ENCODE measurements at places on chromosomes 11 and 22. TPM values are rescaled to one million over a fixed set of nuclear protein-coding genes. Genes with fewer than 3 reads are reported as not detected.
A peak's percentile ranks its signal among the peaks of the same experiment; 100 is the strongest.

DNA sequence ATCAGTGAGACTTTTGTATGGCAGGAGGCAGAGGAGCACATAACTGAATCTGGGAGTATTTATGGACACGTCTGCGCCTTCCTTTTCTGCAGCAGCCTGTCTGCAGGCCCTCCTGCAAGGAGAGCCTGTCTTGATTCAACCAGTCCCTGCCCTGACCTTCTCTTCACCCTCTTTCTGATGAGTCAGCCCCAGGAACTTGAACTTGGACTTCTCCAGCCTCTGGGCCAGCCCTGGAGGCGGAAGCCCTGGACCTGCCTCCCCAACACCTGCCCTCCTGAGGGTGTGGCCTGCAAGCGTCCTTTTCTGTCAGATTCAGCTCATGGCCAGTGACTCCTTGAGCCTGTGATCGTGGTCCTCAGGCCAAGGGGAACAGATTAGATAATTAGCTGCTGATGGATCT, 20.0 kb downstream of the DAGLA start:
- DNase-seq = no peak
- no peaks in the 10 kb centered on the region for H3K27me3 ChIP-seq
- H3K36me3 ChIP-seq = no peaks in the 10 kb centered on the region
- no peak overlapping the region for H3K4me3 ChIP-seq
- H3K27ac ChIP-seq = no peak overlapping the region

DNA sequence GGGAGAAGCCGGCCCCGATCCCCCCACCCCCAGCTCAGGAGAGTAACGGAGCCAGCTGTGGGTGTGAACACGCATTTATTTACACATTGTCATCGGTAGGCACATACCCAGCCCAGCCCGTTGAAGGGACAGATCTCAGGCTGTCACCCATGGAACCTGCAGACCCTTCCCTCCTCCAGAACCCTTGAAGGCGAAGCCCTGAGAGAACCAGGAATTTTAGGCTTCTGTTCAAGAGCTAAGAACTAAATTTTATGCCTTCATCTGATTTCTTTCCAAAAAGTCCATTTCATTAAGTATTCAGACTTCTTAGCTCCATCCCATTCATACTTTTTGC, 379 bp upstream of the BRMS1 start:
- H3K36me3 ChIP-seq = peaks cover 9% of the 10 kb centered on the region
- H3K4me3 ChIP-seq = peak overlapping the region; percentile 93
- H3K4me1 ChIP-seq = peaks cover 42% of the 10 kb centered on the region
- H3K27me3 ChIP-seq = peaks cover 3% of the 10 kb centered on the region
- no peak for DNase-seq
- H3K27ac ChIP-seq = peak overlapping the region; percentile 85

DNA sequence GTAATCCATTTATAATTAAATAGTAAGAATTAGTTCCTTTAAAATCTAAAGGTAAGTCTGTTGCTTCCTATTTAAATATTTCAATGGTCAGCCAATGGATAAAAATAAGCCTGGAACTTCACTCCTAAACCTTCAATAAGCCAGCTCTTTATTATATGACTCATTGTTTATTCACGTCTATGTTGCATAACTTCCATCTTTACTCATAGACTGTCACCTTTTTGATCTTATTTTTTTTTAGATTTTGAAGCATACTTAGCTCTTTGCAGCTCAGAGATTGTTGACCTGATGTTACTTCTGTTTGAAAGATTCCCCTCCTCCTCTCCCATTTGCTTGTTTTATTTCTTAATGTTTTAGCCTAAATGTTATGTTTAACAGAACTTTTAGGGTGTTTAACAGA, 1571.2 kb upstream of the RAG2 start:
- no peaks in the 10 kb centered on the region for H3K4me1 ChIP-seq
- DNase-seq = no peak
- H3K36me3 ChIP-seq = no peaks in the 10 kb centered on the region
- H3K4me3 ChIP-seq = no peak overlapping the region

DNA sequence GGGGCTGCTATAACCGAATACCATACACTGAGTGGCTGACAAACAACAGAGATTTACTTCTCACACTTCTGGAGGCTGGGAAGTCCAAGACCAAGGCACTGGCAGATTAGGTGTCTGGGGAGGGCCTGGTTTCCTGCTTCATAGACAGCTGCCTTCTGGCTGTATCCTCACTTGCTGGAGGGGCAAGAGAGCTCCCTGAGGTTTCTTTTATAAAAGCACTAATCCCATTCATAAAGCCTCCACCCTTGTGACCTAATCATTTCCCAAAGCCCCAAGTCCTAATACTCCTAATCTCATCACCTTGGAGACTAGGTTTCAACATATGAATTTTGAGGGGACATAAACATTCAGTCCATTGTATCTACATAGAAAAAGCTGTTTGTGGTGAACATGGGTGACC, 131.8 kb downstream of the KIRREL3 start:
- H3K27ac ChIP-seq = no peak overlapping the region
- no peak for DNase-seq
- no peaks in the 10 kb centered on the region for H3K4me1 ChIP-seq

GRCh38 chr22:19546680-19547079, 22.5 kb upstream of the CLDN5 start:
- H3K4me3 ChIP-seq = no peak overlapping the region
- DNase-seq = no peak
- no peaks in the 10 kb centered on the region for H3K36me3 ChIP-seq
- H3K4me1 ChIP-seq = no peaks in the 10 kb centered on the region
- no peak overlapping the region for H3K27ac ChIP-seq

DNA sequence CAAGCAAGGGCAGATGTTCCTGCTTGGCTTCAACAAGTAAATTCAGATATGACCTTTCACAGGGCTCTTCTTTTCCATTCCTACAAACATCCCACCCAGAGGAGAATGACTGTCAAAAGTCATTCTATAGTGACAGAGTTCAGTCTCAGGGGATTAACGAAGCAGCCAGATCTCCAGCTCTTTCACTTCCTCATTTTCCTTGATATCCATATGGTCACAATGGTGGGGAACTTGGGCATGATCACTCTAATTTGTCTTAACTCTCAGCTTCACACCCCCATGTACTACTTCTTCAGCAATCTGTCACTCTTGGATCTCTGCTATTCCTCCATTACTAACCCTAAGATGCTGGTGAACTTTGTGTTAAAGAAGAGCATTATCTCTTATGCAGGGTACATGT, 15.0 kb upstream of the OR8B8 start:
- H3K4me1 ChIP-seq = no peaks in the 10 kb centered on the region
- H3K36me3 ChIP-seq = no peaks in the 10 kb centered on the region
- peaks cover 10% of the 10 kb centered on the region for H3K27me3 ChIP-seq
- DNase-seq = no peak
- no peak overlapping the region for H3K4me3 ChIP-seq
- H3K27ac ChIP-seq = no peak overlapping the region

GRCh38 chr11:120178561-120179056, 32.2 kb upstream of the OAF start:
- peaks cover 6% of the 10 kb centered on the region for H3K27me3 ChIP-seq
- H3K4me3 ChIP-seq = no peak overlapping the region
- H3K36me3 ChIP-seq = no peaks in the 10 kb centered on the region
- no peak overlapping the region for H3K27ac ChIP-seq
- DNase-seq = no peak
- H3K4me1 ChIP-seq = no peaks in the 10 kb centered on the region

- DNase-seq = no peak
- H3K4me1 ChIP-seq = peaks cover 3% of the 10 kb centered on the region
- H3K4me3 ChIP-seq = no peak overlapping the region
- peaks cover 1% of the 10 kb centered on the region for H3K36me3 ChIP-seq
- no peaks in the 10 kb centered on the region for H3K27me3 ChIP-seq
Observed at GRCh38 chr11:87299041-87299481, 261.3 kb downstream of the TMEM135 start.

- no peaks in the 10 kb centered on the region for H3K27me3 ChIP-seq
- no peaks in the 10 kb centered on the region for H3K36me3 ChIP-seq
- H3K27ac ChIP-seq = no peak overlapping the region
- no peaks in the 10 kb centered on the region for H3K4me1 ChIP-seq
- no peak overlapping the region for H3K4me3 ChIP-seq
- no peak for DNase-seq
Observed at GRCh38 chr11:73227571-73228211, 9.6 kb downstream of the P2RY2 start.

DNA sequence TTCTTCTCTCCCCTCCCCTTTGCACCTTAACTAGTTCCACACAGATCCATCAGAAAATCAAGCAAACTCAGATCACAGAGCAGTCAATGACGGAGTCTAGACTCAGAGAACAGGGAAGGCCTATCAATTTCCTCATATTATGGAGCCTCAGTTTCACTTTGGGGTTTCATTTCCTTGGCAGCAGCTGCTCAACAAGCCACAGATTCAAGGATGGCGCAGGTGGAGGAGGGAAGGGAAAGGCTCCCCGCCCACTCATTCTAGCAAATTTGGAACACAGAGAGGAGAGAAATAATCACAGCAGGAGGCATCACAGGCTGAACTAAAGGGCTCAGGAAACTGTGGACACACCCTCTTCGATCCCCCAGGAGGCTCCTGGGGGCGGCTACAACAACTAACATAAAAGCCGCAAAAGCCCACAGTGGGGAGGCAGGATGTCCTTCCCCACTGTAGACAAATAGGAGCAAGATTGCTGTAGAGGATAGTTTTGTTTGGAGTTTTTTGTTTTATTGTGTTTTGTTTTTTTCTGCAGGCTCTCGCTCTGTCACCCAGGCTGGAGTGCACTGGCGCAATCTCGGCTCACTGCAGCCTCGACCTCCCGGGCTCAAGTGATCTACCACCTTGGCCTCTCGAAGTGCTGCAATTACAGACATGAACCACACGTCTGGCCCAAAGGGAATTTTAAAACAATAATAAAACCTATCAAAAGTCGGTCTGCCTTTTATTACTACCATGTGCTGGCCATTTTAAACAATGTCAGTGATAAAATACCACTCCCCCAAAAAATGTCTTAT, 3.4 kb downstream of the PLAAT3 start:
- no peaks in the 10 kb centered on the region for H3K36me3 ChIP-seq
- no peak for DNase-seq
- H3K4me1 ChIP-seq = peaks cover 5% of the 10 kb centered on the region
- no peak overlapping the region for H3K27ac ChIP-seq
- no peak overlapping the region for H3K4me3 ChIP-seq
- no peaks in the 10 kb centered on the region for H3K27me3 ChIP-seq

DNA sequence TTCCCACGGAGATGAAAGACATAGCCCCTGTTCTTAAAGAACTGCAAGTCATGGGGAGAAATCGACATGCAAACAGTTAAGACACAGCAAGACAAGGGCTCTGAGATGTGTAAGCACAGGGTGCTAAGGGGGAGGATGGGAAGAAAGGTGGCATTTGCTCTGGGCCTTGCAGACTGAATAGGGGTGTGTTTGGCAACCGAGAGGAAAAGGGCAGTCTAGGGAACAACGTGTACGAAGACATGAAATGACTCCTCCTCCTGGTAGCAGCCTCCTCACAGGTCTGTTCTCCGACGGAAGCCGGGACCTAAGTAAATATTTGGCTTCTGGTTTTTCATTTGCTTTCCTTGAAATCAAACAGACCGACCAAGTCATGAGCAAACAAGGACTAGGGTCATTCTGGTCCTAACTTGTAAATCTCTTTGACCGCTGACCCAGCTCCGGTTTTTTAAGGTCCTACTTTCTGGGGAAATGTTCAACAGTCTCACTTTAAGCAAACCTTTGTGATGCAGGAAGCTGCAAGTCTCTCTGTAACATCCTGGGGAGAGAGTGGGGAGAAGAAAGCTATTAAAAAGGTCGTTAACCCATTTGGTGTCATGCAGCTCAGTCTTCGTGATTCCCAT, 19.7 kb downstream of the NNMT start:
- peaks cover 45% of the 10 kb centered on the region for H3K4me1 ChIP-seq
- H3K36me3 ChIP-seq = no peaks in the 10 kb centered on the region
- H3K27me3 ChIP-seq = peaks cover 4% of the 10 kb centered on the region
- peak overlapping the region; percentile 15 for H3K27ac ChIP-seq

GRCh38 chr11:8032576-8033304, 45.6 kb downstream of the EIF3F start:
- no peak overlapping the region for H3K27ac ChIP-seq
- peaks cover 4% of the 10 kb centered on the region for H3K4me1 ChIP-seq
- H3K27me3 ChIP-seq = peaks cover 30% of the 10 kb centered on the region
- H3K36me3 ChIP-seq = no peaks in the 10 kb centered on the region

The GAB2 gene
- 2.7 TPM for total RNA-seq

The UBQLN3 gene
- not detected for total RNA-seq

The OR10D3 gene
- not detected for total RNA-seq

The GSTT2B gene
- total RNA-seq = not detected

The CPT1A gene
- total RNA-seq = 16.1 TPM

Measured in activated naive CD4-positive, alpha-beta T cell treated with anti-CD3 and anti-CD28 coated beads for 36 hours (primary cell).